ENCODE measurements at places on chromosomes 11 and 22.

DNA sequence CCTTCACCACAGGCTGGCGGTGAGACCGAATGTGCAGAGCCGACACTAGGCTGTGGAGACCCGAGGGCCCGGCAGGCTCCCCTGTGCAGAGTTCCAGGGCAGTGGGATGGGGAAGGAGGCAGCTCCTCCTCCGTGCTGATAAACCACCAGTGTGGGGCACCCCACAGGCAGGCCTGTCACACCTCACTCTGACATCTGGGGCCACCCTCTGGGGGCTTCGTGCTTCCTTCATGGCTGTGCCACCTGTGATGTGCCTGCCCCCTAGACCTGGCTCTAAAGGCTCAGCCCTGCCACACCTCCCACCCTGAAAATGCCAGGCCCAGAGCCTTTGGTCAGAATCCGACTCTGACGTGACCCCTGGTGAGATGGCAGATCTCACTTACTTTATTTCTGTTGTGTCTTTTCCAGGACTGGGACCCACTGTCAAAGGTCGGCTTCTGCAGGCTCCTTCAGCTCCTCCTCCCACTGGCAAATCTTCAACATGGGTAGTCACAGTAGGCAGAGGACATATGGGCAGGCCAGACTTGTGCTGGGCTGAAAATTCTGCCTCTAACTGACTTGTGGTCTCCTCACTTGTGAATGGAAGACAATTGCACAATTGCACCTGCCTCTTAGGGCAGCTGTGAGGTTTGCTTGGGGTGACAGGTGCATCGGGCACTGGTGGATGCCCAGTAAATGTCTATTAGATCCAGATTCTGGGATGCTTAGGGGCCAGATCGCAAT, 46.2 kb upstream of the TSKU start:
- DNase-seq = no peak

GRCh38 chr11:10858439-10859325, 829 bp upstream of the ZBED5 start:
- peak; percentile 37 for DNase-seq

DNA sequence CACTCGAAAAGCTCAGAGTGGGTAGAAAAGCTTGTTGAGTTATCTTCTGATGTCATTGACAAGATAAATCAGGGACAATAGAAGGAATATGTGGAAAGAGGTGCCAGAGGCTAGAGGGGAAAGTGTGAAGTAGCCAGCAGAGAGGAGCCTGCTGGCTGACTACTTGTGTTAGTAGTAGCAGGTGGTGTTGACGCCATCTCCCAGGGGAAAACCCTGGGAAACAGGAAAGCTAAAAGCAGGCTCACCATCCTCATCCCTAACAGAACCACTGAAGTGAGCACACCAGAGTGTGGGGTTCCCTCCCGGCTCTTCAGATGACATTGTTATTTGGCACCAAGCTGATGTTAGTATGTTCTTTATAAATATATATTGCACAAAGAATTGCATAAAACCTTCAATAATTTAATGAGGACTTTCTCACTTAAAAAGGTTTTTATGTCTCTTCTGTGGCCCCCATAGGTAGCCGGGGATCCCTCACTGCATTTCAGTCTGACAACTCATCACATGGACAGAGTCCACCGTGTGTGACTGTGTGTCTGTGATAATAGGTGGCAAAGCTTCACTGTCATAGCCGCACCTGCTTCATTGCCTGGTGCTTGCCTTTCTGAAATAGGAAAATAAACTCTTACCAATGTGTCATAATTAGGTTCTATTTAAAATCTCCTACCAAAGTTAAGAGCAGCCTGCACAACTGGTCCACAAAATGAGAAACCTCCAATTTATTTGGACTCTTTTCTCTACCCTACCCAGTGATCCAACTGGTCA, 63.2 kb upstream of the TOP3B start:
- DNase-seq = no peak

- no peak for DNase-seq
Measured at GRCh38 chr11:1653541-1654387, 24.2 kb downstream of the KRTAP5-5 start.

DNA sequence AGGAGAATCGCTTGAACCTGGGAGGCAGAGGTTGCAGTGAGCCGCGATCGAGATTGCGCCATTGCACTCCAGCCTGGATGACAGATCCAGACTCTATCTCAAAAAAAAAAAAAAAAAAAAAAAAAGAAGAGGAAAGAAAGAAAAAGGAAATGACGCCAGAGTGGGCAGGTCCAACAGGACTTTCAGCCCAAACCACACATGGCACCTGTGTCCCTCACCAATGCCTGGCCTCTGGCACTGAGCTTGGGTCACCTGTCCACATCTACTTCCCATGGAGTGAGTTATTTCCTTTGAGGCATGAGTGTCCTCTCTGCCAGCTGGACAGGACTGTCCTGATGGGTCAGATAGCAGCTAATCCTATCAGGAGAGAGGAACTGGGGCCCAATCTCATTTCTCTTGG, 15.2 kb upstream of the GCAT start:
- DNase-seq = no peak

DNA sequence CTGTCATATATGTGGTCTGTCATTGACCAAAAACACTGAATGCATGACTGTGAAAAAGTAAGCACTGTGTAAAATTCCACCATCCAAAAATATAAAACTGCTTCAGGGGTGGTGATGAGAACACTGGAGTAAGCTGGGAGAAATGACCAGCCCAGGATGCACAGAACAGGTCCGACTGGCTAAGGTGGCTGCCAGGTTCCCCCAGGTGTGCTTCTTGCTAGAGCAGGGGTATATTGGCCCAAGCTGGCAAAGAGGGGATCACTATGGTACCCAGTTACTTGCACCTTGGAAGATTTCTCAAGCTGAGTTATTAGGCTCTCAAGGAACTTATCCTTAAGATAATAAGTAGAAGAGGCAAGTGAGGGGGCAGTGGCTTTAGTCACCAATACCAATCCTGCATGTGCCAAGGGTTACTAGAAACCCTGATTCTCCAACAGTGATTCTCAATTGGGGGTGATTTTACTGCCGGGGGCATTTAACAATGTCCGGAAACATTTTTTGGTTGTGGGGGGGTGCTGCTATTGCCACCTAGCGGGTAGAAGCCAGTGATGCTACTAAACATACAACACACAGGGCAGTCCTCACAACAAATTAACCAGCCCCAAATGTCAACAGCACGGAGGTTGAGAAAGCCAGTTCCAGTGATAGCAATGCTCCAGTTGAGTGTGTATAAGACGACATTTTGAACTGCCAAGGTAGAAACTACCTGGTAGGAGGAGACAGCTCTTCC, 15.7 kb downstream of the SNU13 start:
- no peak for DNase-seq

DNA sequence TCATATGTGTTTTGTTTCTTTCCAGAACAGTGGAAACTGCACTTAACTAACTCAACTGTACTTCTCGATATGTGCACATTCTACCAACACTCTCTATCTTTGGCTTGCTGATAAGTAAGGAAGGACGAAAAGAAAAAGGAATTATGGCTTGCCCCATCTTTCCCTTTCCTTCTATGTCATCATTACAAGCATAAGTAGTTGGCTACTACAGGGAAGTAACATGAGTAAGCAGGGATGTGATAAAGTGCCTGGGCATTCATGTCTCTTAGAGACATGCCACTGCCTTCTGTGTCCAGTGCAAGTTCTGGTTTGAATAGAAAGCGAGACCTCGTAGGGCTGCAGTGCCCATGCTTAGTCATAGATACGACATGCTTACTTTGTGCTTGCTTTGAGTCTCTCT, 342.5 kb downstream of the ETS1 start:
- no peak for DNase-seq

- no peak for DNase-seq
Measured at GRCh38 chr11:2573240-2574042, 126.4 kb downstream of the KCNQ1OT1 start.

- DNase-seq = no peak
Measured at GRCh38 chr22:23402275-23403151, 177.6 kb downstream of the IGLL1 start.
